ENCODE measurements at places on chromosomes 2 and 18.

DNA sequence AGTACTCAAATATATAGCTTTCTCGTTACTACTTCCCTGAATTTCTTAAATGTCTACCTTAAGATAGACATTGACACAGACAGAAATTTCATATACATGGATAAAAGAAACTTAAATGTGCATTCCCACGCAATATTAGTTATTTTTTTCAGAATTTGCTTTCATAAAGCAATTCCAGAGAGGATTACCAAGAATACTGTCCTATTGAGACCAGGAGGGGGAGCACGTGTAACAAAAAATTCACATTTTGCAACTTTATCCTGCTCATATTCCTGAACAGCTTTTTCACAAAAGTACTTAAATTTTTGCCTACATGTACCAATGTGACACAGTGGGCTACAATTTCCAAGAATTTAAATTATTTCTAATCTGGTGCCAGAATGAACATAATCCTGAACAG is 30.7 kb upstream of the ERCC3 start:
- DNase-seq, result peak; percentile 8

DNA sequence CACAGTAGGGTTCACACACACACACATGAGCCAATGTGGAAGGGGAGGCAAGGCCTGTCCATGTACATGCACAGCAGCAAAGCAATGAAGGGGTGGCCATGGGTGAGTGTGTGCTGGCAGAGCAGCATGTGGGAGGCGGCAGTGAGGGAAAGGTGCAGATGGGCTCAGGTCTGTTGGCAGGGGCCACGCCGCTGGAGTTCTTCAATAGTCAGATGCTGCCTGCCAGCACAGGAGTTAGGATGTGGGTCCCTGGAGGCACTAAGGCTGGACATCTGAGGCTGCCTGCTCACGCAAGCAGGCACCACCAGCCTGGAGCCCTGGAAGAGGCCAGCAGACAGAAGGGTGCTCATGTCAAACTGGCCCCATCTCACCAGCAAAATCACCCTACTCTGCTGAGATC is 1304.9 kb downstream of the DSC3 start:
- DNase-seq, result no peak

DNA sequence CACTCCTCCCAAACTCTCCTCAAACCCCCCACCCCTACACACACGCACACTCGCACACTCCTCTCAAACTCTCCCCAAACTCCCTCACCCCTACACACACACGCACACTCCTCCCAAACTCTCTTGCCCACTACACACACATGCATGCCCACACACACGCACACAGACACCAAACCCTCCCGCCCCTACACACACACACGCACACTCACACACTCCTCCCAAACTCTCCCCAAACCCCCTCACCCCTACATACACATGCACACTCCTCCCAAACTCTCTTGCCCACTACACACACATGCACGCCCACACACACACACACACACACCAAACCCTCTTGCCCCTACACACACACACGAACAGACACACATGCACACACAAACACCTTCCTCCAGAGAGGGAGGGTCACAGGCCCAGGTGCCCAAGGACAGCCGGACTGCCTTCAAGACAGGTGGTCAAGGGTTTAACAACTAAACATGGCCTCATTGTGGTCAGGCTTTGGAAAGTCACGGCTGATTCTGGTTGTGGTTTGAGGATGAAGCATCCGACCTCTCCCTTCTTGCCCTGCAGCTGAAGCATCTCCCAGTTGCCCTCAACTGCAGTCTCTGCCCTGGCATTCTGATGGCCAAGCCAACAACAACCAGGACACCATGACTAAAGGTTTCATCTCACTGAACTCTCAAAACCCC is 72.3 kb upstream of the SNTG2 start:
- DNase-seq, result no peak

- DNase-seq, result no peak
These were observed 8.1 kb downstream of the NPC1 start for GRCh38 chr18:23578067-23578701.

DNA sequence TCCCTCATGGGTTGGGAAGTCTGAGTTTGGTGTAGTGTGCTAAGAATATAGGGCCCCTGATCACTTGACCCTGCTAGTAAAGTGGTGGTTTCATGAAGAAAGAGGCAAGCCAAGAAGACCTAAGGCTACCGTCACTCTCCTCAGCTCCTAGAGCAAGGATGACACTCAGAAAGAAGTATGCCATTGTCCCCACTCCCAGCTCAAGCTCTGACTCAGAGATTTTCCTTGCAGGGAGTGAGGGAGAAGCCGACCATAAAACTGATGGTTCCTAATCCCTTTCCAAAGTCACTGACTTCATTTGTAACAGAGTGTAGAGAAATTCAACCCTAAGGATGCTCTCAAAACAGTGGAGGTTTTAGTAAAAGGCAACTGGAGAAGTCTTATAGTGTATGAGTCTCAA is 80.9 kb downstream of the ICA1L start:
- no peak for DNase-seq

DNA sequence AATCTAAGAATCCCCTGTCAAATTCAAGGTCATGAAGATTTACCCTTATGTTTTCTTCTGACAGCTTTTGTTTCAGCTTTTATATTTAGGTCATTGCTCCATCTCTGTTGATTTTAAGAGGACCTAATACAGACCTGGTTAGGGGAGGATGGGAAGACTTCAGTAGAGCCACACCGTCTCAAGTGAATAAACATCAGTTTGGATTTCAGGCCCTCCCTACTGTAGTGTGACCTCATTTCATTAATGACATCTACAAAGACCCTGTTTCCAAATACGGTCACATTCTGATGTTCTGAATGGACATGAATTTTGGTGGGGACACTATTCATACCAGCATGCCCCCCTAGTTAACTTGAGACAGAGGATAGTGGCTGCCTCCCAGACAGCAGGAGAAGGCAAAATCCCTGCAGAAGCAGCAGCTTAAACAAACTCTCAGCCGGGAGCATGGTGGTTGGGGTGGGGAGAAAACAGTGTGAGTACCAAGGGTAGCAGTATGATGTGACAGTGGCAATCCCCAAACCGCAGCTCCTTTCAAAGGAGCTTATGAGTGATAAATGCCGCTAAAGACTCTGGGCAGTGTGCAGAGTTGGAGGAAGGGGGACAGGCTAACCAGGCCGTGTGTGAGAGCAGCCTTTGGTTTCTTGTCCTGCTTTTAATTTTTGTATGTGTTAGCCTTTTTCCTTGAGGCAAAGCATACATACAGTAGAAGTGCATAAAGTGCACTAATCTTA is 65.9 kb upstream of the TNP1 start:
- DNase-seq, result no peak

- no peak for DNase-seq
These were observed 102.9 kb downstream of the MRO start for GRCh38 chr18:50716902-50717301.

GRCh38 chr2:66553370-66553769 is 118.4 kb downstream of the MEIS1 start:
- no peak for DNase-seq

DNA sequence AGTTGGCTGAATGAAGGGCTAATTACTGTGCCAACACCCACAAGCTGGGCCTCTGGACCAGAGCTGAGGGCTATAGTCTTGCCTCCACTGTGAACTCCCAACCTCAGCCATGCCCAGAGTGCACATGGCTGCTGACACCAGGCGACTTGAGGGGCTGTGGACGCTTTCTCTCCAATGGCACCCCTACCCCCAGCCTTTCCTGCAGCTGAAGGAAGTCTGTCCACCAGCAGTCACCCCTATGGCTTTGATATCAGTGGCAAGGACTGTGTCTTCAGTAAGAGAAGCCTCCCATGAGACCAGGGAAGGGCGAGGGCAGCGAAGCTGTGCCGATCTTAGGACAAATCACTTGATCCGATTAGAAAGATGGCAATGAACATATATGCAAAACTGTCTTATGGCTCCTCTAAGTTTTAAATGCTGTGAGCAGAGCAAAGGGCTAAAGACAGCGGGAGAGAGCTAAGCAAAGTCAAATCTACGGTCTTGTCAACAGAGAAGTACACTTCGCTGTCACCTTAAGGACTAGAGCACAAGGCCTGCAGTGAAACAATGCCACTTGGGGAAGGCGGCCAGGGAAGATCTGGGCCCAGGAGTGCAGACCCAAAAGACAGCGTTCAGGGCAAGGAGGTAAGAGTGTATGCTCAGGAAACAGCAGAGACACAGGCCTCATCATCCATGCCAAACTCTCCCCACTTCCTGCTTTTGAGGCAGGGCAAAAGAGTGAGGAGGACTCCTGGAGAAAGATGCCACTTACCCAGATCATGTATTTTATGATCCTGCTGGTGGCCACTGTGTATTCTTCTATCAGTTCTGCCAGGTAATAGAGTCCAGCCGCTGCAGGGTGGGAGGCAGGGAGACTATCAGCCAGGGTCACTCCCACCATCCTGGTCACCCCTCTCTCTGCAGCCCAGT is 1.5 kb downstream of the TEX261 start:
- no peak for DNase-seq

- no peak for DNase-seq
These were observed 102.5 kb downstream of the SP3 start for GRCh38 chr2:173862612-173863217.

DNA sequence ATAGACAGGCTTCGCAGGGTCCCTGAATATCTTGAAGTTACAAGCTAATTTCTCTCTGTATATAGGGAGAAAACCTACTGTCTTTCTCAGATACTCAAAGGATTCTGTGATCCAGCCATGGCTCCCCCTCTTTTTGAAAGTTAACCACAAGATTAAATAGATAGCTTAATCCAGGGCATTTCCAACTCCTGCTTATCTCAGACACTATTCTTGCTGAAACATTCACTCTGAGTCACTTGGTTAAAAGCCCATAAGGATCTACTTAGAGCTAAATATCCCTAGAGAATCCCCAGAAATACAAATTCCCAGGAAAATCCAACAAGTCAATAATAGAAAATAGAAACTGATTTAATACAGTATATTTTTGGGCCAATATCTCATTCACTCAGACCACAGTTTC is 179.1 kb upstream of the LYPD1 start:
- DNase-seq, result no peak

- DNase-seq, result no peak
These were observed 4.3 kb downstream of the UGT1A9 start for GRCh38 chr2:233676046-233676445.

DNA sequence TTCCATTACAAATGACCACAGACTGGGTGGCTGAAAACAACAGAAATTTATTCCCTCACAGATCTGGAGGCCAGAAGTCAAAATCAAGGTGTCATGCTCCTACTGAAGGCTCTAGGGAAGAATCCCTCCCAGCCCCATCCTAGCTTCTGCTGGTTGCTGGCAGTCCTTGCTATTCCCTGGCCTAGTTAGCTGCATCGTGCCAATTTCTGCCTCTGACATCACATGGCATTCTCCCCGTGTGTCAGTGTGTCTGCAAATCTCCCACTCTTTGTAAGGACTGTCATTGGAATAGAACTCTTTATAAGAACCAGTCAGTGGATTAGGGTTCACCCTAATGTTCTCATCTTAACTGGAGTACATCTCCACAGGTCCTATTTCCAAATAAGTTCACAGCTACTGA is 30.5 kb upstream of the NCKAP5 start:
- DNase-seq, result no peak

- no peak for DNase-seq
These were observed 275.6 kb upstream of the CXCR4 start for GRCh38 chr2:136393514-136393913.

GRCh38 chr2:186135686-186136085 is 350.4 kb upstream of the ZC3H15 start:
- peak; percentile 26 for DNase-seq

- no peak for DNase-seq
These were observed 28.8 kb downstream of the SNORC start for GRCh38 chr2:232898592-232899543.

GRCh38 chr2:75703589-75704287 is 7.0 kb downstream of the GCFC2 start:
- no peak for DNase-seq

- DNase-seq, result no peak
These were observed 34.7 kb upstream of the CALCRL start for GRCh38 chr2:187482796-187483195.

DNA sequence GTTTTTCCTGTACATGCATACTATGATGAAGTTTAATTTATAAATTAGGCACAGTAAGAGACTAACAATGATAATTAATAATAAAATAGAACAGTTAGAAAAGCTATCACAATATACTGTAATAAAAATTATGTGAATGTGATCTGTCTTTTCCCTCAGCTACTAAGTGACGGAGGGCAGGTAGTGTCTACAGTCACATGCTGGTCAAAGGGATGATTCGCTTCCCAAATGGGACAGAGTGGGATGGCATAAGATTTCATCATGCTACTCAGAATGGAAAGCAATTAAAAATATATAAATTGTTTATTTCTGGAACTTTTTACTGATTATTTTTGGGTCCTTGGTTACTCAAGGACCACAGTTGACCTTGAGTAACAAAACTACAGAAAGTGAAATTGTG is 71.5 kb downstream of the DAW1 start:
- no peak for DNase-seq

DNA sequence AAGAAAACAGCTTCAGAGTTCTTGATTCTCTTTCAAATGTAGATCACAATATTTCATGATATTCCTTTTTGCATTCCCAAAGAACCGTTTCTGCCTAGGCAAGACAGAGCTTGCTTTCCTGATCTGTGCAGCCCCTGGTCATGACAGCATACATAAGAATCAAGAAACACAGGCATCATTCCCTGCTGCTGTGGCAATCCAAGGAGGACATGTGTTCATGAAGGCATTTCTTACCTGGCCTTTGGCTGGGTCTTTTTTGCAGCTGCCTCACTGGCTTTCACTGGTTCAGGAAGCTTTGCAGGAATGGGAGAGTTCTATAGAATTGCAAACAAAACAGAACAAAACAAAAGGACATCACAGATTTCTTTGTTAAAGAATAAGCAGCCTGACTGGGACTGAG is 87.6 kb upstream of the NFU1 start:
- no peak for DNase-seq

- DNase-seq, result no peak
These were observed 280.8 kb downstream of the CCDC85A start for GRCh38 chr2:56464613-56465012.

DNA sequence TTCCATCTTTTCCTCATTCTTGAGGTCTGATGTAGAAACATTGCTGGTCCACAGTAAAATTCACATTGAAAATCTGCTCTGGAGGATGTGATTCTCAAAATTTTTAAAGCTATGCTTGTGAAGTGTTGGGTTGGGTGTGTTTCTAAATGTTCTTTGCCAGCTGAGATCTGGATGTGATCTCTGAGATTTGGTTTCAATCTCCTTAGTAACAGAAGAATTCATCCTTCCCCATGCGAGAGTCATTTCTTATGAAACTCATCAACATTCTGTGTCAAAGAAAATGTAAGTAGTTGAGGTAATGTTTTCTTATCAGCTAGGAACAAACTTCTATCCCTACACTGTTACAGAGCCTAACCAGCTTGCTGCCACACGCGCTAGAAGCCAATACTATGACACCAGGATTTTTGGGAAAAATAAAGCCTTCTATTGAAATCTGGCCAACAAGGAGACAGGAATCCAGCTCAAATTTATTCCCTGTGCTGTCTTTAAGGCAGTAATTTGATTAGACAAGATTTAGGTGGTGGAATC is 134.9 kb downstream of the PTH2R start:
- no peak for DNase-seq

DNA sequence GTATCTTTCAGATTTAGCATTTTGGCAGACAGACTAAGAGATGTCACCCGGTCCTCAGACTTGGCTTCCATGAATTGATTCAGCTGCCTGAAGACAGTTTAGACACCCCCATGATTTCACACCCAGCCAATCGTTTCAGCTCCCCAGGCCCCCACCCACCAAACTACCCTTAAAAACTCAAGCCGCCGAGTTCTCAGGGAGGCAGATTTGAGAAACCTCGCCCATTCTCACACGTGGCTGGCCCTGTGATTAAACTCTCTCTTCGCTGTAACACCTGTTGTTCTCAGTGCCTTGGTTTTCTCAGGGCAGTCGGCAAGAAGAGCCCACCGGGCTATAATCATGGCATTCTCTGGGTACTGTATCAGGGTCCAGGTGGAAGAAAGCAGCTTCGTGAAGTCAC is 35.2 kb downstream of the UXS1 start:
- no peak for DNase-seq

Data from mammary epithelial cell (primary cell).